Vagina (tissue), 2 donors: ENCODE measurements at places on chromosomes 5 and 9. TPM values are rescaled to one million over a fixed set of nuclear protein-coding genes. Genes with fewer than 3 reads are reported as not detected.

DNA sequence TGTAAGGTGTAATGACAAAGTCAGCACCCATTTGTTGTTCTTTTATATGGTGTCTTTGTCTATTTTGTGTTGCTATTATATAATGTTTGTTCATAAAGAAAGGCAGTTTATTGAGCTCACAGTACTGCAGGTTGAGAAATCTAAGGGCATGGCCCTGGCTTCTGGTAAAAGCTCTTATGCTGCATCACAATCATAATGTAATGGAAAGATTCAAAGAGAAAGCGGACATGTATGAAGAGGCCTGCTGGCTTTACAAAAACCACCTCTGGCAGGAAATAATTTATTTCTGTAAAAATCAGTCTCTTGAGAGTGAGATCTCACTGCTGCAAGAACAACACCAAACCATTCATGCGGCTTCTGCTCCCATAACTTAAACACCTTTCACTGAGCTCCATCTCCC lies 746.7 kb upstream of the FAM174A start:
- H3K4me3 ChIP-seq, result no peak overlapping the region
- H3K4me1 ChIP-seq, result no peaks in the 10 kb centered on the region
- no peak for DNase-seq
- H3K27ac ChIP-seq, result no peak overlapping the region
- H3K36me3 ChIP-seq, result no peaks in the 10 kb centered on the region

DNA sequence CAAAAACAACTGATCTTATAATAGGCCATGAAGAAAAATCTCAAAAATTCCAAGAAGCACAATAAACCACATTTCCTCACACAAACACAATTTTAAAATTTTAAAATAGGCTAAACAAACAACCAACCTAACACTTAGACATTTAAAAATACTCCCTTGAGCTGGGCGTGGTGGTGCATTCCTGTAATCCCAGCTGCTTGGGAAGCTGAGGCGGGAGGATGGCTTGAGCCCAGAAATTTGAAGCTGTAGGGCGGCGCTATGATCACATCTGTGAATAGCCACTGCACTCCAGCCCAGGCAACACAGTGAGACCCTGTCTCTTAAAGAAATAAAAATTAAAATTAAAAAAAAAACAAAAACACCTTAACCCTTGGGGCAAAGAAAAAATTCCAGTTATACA lies 36.9 kb upstream of the TESK1 start:
- H3K36me3 ChIP-seq, result no peaks in the 10 kb centered on the region
- peaks cover 10% of the 10 kb centered on the region for H3K4me1 ChIP-seq
- DNase-seq, result no peak

- H3K36me3 ChIP-seq, result no peaks in the 10 kb centered on the region
- H3K4me3 ChIP-seq, result no peak overlapping the region
- H3K4me1 ChIP-seq, result no peaks in the 10 kb centered on the region
- no peaks in the 10 kb centered on the region for H3K27me3 ChIP-seq
These were observed 359.6 kb downstream of the DEPDC1B start for GRCh38 chr5:60340326-60340725.

DNA sequence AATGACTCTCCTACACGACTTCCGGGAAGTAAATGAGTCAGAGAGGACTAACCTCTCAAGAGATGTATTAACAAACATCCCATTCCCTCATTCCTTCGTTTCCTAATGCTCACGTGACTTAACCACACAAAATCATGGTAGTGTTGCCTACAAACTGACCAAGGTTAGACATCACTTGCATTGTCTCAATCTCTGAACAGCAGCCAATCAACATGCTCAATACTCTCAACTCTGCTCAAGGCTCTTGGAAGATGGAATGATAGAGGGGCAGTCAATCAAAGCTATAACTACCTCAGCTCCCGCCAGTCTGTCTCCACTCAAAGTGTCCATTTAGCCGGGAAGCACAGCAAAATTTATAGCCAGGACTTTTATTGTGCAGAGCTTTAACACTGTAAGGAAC lies 143.8 kb upstream of the PIK3R1 start:
- DNase-seq, result no peak
- H3K36me3 ChIP-seq, result no peaks in the 10 kb centered on the region
- H3K4me1 ChIP-seq, result peaks cover 9% of the 10 kb centered on the region
- no peaks in the 10 kb centered on the region for H3K27me3 ChIP-seq
- peak overlapping the region; percentile 31 for H3K27ac ChIP-seq

DNA sequence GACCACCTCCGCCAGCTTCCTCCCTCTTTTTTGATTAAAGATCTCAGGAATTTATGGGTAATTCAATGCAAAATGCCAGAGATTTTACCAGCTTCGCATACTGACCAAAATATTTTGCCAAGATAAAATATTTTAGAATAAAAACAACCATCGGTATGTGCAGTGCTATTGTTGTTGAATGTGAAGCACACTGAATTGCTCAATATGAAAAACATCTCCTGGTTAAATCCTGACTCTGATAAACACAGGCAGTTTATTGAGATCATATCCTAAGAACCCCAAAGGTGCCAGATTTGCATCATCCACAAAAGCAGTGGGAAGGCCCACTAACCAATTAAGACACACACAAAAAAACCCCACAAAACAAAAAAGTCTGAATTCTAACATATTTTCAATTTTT lies 202.4 kb downstream of the GLIS3 start:
- no peak for DNase-seq
- H3K36me3 ChIP-seq, result no peaks in the 10 kb centered on the region
- no peaks in the 10 kb centered on the region for H3K27me3 ChIP-seq
- no peak overlapping the region for H3K27ac ChIP-seq
- no peaks in the 10 kb centered on the region for H3K4me1 ChIP-seq

DNA sequence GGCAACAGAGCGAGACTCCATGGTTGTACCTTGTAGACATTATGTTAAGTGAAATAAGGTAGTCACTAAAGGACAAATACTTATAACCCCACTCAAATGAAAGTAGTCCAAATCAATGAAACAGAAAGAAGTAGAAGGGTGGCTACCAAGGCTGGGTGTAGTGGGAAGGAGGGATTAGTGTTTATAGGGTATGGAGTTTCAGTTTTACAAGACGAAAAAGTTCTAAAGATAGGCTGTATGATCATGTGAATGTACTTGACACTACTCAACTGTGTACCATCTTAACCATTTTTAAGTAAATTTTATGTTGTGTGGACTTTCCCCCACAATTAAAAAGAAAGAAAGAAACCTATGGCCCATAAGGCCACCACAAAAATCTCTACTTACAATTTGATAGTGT lies 32.2 kb downstream of the ALDH7A1 start:
- H3K36me3 ChIP-seq, result peaks cover 31% of the 10 kb centered on the region
- H3K4me3 ChIP-seq, result no peak overlapping the region
- H3K4me1 ChIP-seq, result no peaks in the 10 kb centered on the region
- H3K27ac ChIP-seq, result no peak overlapping the region
- DNase-seq, result no peak
- no peaks in the 10 kb centered on the region for H3K27me3 ChIP-seq

- H3K4me3 ChIP-seq, result no peak overlapping the region
- H3K27ac ChIP-seq, result no peak overlapping the region
- no peaks in the 10 kb centered on the region for H3K36me3 ChIP-seq
- no peaks in the 10 kb centered on the region for H3K27me3 ChIP-seq
These were observed 25.6 kb upstream of the GTF3C5 start for GRCh38 chr9:133004999-133005760.

DNA sequence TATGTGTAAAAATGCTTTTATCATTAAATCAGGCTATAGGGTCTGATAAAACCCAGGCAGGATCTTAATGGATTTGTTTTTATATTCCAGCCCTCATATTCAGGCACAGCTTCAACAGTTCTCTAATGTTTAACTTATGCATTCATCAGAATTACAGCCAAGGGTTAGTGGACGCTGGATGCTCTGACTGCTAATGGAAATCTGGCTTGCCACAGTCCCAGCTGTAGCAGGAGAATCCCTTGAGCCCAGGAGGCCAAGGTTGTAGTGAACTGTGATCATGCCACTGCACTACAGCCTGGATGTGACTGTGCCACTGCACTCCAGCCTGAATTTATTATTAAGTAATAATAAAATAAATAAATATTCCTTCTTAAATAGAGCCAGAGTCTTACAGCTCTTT lies 98.0 kb downstream of the SLC25A46 start:
- H3K27me3 ChIP-seq, result no peaks in the 10 kb centered on the region
- no peak for DNase-seq
- H3K4me1 ChIP-seq, result peaks cover 17% of the 10 kb centered on the region
- no peak overlapping the region for H3K4me3 ChIP-seq
- no peaks in the 10 kb centered on the region for H3K36me3 ChIP-seq

GRCh38 chr9:91991721-91992341 lies 41.8 kb upstream of the ROR2 start:
- H3K4me1 ChIP-seq, result no peaks in the 10 kb centered on the region
- DNase-seq, result no peak
- H3K27me3 ChIP-seq, result no peaks in the 10 kb centered on the region
- H3K4me3 ChIP-seq, result peak overlapping the region; percentile 16

DNA sequence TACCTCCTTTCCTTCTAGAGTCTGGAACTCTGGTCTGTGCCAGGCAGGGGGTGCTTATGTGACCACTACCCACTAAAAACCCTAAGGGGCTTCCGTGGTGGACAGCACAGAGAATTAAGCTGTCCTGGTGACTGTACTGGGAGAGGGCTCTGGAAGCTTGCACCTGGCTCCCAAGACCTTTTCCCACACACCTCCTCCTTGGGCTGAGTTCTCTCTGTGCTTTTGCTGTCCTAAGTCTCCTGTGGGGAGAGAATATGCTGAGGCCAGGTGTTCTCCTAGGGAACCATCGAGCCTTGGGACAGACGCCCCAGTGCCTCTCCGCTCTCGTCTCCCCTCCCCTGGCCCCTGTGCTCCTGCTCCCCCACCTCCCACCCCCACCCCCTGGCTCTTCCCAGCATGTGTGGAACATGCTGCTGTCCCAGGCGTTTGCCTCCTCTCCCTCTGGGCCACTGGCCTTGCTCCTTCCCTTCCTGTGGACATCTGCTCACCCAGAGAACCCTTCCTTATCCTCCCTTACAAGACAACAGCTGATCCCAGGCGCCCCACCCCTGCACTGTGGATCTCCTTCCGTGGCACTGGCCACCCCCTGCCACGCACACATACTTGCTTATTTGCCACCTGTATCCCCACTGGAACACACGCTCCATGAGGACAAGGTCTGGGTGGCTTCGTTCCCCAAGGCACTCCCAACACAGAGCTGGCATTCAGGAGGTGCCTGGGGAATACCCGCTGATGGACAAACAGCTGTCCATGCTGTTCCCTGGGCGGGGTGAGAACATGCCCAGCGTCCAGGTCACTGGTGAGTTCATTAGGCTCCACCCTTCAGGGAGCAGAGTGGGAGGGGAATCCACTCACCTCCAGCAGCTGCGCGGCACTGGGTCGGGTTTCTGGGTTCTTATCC lies 83.0 kb downstream of the STK10 start:
- no peak for DNase-seq
- no peak overlapping the region for H3K4me3 ChIP-seq
- H3K36me3 ChIP-seq, result peaks cover 3% of the 10 kb centered on the region
- no peaks in the 10 kb centered on the region for H3K27me3 ChIP-seq
- peaks cover 32% of the 10 kb centered on the region for H3K4me1 ChIP-seq

DNA sequence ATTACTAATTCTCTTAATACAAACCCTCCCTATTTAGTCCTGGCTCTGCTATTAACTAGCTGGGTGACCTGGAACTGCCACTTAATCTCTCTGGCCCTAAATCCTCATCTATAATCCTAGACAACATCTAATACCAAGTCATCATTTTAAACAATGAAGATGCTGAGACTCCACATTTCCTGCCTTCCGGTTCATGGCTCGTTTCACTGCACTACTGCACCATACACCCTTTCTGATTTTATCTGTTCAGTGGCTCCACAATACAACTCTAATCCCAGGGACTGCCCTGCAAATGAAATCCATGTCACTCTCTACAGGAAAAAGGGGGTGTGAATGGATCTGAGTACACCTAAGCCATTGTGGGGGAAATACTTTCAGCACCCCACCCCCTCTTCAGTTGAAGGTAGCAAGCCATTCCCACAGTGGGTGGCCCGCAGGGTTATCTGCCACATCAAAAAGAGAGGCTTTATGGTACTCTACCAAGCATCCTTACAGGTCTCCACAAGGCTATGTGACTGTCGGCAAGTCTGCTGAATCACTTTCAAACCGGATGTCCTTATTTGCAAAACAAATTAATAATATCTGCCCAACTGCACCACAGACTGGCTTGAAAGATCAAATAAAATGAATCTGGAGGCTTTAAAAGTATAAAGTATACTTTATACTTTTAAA lies 89.5 kb downstream of the EPB41L4A start:
- no peak overlapping the region for H3K4me3 ChIP-seq
- DNase-seq, result no peak
- no peaks in the 10 kb centered on the region for H3K27me3 ChIP-seq
- H3K4me1 ChIP-seq, result peaks cover 13% of the 10 kb centered on the region
- no peaks in the 10 kb centered on the region for H3K36me3 ChIP-seq
- H3K27ac ChIP-seq, result no peak overlapping the region

GRCh38 chr5:176837707-176838115 lies 27.4 kb downstream of the UNC5A start:
- no peaks in the 10 kb centered on the region for H3K4me1 ChIP-seq
- no peak for DNase-seq
- H3K27me3 ChIP-seq, result no peaks in the 10 kb centered on the region

DNA sequence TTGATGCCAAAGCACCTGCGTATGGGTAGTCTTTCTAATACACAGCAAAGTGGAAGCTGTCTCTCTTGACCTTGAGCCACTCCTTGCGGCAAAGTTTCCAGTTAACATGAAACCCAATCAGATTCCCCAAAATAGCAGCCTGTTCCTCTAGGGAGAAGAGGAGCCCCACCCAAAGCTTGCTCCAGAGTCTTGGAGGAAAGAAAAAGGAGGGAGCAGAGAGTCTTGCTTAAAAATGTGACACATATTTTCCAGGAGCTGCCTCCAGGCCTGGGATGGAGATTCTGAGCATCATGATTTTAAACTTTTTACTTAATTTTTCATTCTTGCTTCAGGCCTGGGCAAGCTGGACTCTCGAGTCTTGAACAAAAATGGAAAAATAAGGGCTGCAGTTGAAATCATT lies 223.5 kb upstream of the TNC start:
- no peaks in the 10 kb centered on the region for H3K27me3 ChIP-seq
- no peaks in the 10 kb centered on the region for H3K36me3 ChIP-seq
- H3K4me1 ChIP-seq, result peaks cover 14% of the 10 kb centered on the region
- no peak for DNase-seq
- H3K27ac ChIP-seq, result peak overlapping the region; percentile 46
- H3K4me3 ChIP-seq, result no peak overlapping the region

The PDE6A gene
- 0.25 TPM for total RNA-seq

The RORB gene
- total RNA-seq, result 2.7 TPM

The LRRC8A gene
- total RNA-seq, result 110 TPM

The ANKRD31 gene
- total RNA-seq, result 1.2 TPM

The OTP gene
- not detected for total RNA-seq

The RAPGEF1 gene
- total RNA-seq, result 57.9 TPM

The SAPCD2 gene
- total RNA-seq, result 2.7 TPM
